ENCODE measurements at places on chromosomes 5 and 9.
A peak's percentile ranks its signal among the peaks of the same experiment; 100 is the strongest.

DNA sequence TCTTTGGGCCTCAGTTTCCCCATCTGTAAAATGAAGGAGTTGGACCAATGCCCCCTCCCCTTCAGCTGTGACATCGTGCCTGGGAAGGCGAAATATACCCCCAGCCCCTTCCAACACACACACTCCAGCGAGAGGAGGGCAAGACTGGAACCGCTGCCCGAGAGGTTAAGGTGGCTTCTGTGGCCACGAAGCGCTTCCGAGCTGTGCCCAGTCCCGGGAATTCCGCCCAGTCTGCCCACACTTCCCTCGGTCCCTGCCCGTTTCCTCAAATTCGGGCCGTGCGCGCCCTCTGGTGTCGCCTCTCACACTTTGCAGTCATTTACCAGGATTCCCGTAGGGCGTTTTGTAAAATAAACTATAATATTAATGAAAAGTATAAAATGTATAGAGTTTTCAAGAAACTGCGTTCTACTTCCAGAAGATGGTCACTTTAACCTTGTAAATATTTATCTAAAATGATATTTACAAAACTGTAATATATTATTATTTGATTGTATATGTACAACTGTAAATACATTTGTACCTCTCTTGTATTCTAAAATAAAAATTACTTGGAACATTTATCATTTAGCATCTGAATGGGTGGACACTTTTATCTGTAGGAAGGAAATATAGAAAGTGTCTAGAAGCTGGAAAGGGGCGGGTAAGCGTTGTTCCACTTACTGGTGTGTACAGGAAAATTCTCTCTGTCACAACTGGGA, 11.0 kb upstream of the EXOSC2 start:
- DNase-seq: peak; percentile 74

DNA sequence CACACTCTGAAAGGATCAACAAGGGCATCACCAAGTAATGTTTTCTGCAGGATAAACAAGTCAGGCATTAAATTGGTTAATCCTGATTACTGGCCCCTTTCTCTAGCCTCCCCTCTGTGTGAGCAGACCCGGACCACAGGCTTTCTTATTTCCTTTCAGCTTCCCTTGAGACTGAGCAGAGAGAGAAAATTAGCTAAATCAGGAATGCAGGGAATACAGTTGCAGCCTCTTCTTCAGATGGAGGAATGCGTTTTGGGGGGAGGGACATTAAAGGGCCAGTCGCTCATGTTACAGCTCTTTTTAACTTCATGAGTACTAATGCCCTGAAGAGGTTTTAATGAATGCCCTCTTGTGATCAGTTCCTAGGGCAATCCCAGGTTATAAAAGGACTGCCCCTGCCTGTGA, 19.8 kb downstream of the PCDHAC2 start:
- DNase-seq: no peak

- DNase-seq: peak; percentile 98
These were observed 782.9 kb downstream of the CDH12 start for GRCh38 chr5:22070186-22070728.

GRCh38 chr5:31993165-31993961, 180.8 kb downstream of the GOLPH3 start:
- DNase-seq: no peak

GRCh38 chr5:150649108-150650020, 8.9 kb downstream of the SYNPO start:
- DNase-seq: no peak

DNA sequence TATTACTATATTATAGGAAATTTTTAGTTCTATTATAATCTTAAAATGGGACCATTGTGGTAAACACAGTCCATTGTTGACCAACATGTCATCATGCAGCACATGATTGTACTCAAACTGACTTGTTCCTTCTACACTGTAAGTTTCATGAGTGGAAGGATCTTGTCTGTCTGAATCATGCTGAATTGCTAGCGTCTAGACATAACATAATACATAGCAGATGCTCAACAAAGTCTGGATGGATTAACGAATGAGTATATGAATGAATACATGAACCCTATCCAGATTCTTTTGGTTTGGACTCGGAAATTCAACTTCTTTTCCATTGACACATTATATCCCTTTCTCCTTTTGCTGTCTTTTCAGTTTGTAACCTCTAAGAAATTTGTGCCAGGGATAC, 429.2 kb upstream of the SGCD start:
- DNase-seq: no peak

DNA sequence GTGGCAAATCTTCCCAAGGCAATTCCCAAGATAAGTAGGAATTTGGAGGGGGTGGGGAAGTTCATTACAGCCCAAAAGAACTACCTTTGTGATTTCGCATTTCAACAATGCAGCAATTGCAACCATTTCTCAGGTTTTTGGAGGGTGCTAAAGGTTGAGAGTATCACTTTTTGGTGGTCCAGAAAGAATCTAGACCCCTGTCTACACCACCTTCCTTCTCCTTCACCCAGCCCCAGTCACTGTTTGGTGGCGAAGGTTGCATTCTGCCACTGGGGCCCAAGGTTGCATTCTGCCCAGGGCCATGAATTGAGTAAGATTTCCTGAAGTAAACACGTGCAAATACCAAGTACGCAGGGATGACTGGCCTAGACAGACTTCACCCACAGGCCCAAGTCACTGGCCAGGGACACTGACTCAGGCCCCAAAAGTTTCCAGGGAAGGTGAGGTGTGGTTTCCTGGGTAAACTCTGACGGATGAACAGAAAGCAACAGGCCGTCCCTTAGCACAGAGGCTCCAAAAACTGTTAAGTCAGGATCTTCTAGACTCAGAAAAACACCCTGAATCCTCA, 5.7 kb downstream of the PDE6A start:
- no peak for DNase-seq

DNA sequence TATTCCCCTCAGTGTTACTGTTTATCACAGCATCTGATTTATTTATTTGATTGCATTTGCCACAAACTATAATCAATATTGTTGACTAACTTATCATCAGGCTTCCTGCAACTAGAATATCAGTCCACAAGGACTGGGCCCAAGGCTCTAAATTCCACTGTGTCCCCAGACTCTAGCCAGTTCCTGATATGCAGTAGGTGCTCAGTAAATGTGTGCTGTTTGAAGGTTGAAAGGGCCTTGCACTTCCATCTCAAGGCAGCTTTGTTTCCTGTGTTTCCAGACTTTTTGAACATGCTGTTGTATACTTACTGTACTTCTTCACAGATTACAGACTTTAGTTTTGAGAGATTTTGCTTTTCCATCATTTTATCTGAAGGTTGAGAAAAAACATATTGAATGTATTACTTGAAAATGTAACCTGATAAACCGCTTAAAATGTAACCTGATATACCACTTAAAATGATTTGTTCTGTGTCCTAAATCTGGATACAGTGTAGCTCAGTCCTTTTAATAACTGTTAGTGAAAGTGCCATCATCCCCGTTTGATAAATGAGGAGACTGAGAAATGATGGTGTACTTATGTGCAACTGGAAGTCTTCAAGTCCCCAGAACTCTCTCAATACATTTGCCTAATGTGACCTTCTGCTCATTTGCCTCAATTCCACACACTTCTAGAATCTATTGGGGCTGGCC, 18.7 kb downstream of the KIAA1191 start:
- DNase-seq: no peak

DNA sequence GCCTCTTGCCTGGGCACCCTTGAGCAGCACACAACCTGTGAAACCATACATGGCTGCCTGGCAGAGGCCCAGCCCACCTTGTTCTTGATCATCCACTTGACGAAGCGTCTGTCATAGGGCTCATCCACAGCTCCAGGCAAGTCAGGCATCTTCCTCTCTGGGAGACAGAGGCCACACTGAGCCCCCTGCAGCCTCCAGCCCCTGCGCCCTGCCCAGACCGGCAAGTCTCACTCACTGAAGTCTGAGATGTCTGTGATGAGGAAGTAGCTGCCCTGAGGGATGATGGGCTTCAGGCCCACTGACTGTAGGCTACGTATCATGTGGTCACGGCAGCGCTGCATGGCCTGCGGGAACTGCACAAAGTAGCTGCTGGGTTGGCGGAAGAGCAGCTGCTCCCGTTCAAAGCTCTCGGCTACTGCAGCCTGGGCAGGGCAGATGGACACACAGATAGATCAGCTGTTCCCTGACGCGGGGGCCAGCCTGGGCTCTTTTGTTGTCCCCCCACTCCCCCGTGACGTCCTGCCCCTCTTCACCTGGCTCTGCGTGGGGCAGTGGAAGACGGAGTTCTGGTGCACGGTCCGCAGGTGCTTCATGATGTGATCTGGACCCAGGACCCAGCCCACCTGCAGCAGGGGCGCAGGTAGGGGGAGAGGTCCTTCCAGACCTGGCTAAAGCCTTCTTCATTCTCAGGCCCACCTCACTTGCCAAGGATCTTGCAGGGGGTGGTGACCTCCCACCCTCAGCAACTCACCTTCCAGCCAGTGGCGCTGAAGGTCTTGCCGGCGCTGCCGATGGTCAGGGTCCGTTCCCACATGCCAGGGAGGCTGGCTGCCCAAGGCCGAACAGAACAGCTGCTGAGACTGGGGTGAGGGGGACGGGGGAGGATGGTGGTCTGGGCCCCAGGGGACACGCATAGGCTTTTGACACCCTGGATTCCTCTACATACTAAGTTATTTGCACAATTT, 5.9 kb upstream of the SPOUT1 start:
- no peak for DNase-seq

DNA sequence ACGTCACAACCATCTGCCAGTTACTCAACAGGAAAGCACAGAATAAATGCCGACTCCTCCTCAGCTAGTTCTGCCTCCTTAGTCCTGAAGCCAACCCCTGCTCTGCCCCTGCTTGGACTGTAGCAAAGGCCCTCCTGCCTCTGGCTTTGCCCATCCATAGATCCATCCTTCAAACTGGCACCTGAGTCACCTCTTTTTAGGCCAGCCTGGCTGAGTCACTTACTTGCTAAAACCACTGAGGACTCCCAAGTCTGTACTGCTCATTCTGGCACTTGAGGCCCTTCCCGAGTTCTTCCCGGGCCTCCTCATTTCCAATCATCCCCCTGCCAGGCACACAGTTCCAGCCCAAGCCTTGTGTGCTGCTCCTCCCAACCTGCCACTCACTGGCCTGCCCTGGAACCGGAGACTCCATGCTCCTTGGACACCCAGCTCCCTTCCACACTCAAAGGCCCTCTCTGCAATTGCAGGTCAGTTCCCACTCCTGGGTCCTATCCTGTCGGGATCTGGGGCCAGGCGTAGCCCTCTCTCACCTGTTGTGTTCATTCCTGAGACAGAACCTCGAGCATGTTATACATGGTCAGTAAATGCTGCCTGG, 220.1 kb downstream of the DAB2IP start:
- DNase-seq: no peak

GRCh38 chr9:89685698-89686097, 80.9 kb downstream of the GADD45G start:
- DNase-seq: no peak

GRCh38 chr5:72951671-72952468, 4.0 kb upstream of the FCHO2 start:
- DNase-seq: no peak

GRCh38 chr9:27491154-27491553, 32.9 kb upstream of the IFNK start:
- DNase-seq: no peak

DNA sequence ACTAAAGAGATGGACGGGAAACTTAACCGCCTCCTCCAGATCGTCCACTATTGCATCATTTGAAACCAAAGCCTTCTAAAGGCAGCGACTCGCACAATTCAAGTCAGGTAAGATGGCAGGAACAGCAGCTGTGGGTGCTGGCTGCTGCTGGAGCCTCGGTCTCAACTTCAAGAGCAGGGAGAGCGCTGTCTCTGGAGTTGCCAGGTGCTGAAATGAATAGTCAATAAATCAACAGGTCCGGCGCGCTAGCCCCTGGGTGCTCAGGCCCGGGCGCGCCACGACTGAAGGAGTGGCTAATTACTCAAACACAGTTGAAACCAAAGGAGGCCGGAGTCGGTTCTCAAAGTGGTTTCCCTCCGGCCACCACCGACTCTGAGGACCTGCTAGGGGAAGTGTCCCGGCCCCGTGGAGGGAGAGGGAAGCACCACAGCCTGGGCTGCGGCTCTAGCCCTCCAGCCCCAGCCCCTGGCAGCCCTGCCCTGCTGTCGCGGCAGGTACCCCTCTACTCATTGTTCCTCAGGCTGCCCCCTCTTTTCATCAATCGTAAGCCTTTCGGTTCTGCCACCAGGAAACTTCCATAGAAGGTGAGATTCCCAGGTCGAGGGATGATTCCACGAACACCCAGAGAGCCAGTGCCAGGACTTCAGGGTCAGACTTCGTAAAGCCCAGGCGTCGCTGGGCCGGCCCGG, 804 bp downstream of the TTC39B start:
- DNase-seq: peak; percentile 87

GRCh38 chr9:99590840-99591239, 230.8 kb upstream of the NR4A3 start:
- no peak for DNase-seq

GRCh38 chr5:95734906-95735305, 3.8 kb downstream of the RHOBTB3 start:
- DNase-seq: no peak

DNA sequence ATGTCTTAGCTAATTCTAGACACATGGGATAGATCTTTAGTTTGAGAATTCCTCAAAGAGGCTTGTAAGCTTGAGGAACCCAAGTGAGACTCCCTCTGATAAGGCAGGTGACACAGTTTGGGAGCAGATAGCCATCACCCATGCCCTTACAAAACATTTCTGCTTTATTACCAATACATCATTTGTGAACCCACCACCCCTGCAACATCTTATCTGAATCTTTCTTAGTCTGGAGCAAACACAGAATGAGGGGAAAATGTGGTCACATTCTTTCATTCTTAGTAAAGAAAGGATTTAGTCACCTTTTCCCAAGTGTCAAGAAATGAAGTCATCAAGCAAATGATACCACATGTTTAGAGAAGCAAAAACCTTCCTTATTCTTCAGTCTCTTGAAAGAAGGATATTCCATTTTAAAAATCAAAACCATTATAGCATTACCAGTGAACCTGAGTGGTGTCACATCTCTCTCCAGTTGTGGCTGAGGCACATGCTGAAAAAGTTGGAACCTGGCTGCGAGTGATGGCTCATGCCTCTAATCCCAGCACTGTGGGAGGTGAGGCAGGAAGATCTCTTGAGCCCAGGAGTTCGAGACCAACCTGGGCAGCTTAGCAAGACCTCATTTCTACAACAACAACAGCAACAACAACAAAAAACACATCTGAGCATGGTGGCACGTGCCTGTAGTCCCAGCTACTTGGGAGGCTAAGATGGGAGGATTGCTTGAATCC, 65.9 kb downstream of the PRKACG start:
- DNase-seq: no peak

DNA sequence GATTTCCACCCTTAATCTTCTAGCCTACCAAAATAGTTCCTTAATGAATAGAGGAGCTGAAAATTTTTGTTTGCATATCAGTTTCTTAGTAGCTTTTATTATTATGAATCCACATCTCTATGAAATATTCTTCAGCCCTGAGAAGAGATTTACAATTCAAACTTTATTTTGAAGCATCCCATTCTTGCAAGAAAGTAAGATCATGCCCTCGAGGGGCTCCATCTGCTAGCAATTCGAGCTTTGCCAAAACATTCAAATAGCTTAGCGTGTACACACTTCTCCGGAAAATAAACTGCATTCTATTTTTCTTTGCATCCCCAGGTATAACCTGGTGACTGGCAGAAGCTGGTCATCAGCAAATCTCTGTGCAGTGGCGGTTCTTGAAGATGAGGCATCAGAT, 370.7 kb downstream of the MTRR start:
- no peak for DNase-seq

- DNase-seq: no peak
These were observed 562.7 kb downstream of the TLE4 start for GRCh38 chr9:80134487-80134886.
